ENCODE measurements at places on chromosomes 7 and 10.

- no peak for DNase-seq
Observed at GRCh38 chr10:123786896-123787295, 104.7 kb downstream of the CPXM2 start.

- no peak for DNase-seq
Observed at GRCh38 chr10:76649254-76649653, 988.4 kb downstream of the KCNMA1 start.

DNA sequence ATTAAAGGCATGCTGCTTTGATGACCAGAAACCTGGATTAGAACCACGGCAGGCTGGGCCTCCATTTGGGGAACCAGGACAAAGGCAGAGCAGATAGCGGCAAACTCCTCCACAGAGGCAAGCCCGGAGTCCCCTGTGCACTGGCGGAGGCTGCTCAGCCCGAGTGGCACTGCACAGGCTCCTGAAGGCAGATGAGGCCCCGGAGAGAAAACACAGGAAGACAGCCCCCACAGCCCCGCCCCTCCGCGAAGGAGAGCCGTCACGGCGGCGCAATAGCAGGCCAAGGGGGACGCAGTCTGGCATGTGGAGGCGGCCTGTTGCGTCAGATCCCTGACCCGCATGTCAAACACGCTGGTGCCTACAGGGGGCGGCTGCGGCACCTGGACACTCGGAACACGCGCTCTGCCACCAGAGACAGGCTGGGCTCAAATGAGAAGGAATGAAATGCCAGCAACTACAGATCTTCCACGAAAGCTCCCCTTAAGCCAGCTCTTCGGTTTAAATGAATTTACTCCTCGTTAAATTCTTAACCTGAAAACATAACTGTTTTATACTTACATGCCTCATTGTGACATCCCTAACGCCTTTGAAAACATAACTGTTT, 128.5 kb downstream of the MAD1L1 start:
- DNase-seq, result no peak

GRCh38 chr10:69901628-69902505, 100.2 kb downstream of the COL13A1 start:
- DNase-seq, result no peak

DNA sequence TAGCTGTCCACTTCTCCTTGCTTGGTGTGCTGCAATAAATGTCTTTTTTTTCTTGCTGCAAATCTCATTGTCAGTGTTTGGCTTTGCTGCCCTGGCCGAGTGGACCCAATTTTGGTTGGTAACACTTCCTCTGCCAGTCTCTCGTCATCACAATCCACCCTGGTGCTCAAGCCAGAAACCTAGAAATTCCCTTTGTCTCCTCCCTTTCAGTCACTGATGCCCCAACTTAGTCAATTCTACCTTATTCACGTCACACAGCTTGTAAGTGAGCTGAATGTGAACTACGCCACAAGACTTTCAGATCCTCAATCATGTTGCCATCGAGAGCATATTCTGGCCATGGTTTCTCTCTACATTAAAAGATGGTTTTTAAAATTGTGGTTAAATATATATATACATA, 13.0 kb upstream of the FRA10AC1 start:
- DNase-seq, result no peak

DNA sequence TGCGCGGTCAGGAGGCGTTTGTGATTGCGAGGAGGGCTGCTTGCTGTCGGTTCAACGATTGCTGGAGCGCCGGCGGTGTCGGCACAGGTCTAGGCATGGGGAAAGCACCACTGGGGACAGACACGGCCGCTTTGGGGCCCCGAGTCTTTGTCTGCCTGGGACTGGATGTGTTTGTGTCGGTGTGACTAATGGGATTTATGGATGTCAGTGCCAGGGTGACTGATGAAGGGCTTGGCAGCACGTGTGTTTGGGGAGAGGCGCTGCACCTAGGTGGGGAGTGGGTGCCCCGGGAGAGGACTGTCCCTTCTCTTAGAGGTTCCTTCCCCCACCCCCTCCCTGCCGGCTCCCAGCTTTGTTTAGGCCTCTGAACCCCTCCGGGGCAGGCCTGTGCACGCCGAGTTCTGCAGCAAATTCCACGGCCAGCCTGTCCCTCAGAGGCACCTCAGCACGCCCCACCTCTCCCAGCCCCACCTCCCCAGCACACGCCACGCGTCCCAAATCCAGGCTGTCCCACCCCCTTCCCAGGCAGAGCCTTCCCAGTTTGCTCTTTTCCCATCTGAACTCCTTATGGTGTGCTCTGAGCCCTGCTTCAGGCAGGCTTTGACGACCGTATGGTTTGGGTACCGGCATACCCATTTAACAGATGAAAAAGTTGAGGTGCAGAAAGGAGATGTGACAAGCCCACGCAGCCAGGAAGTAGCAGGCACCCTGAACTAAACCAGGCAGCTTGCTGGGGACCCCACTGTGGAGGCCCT, 6.4 kb upstream of the TNRC18 start:
- no peak for DNase-seq

- DNase-seq, result no peak
Observed at GRCh38 chr7:72159911-72160310, 252.2 kb downstream of the CALN1 start.

- no peak for DNase-seq
Observed at GRCh38 chr7:155803418-155804376, 8.6 kb downstream of the SHH start.

GRCh38 chr10:90314718-90315117, 543.1 kb downstream of the HTR7 start:
- DNase-seq, result no peak

DNA sequence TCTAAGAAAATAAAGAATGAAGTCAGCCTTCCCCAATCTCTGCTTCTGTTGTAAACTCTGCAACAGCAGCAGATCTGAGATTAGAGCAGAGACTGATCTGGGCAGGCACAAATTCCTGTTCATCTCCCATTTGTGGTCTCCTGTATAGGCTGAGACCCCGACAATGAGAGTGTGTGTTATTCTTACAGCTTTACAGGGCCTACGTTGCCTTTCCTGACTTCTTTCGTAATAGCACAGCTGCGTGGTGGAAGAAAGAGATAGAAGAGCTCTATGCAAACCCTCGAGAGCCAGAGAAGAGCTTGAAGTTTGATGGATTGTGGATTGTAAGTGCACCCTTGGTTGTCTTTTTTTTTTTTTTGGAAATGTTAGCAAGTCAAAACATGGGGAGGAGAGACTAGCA, 72.1 kb downstream of the PRSS58 start:
- DNase-seq, result no peak

DNA sequence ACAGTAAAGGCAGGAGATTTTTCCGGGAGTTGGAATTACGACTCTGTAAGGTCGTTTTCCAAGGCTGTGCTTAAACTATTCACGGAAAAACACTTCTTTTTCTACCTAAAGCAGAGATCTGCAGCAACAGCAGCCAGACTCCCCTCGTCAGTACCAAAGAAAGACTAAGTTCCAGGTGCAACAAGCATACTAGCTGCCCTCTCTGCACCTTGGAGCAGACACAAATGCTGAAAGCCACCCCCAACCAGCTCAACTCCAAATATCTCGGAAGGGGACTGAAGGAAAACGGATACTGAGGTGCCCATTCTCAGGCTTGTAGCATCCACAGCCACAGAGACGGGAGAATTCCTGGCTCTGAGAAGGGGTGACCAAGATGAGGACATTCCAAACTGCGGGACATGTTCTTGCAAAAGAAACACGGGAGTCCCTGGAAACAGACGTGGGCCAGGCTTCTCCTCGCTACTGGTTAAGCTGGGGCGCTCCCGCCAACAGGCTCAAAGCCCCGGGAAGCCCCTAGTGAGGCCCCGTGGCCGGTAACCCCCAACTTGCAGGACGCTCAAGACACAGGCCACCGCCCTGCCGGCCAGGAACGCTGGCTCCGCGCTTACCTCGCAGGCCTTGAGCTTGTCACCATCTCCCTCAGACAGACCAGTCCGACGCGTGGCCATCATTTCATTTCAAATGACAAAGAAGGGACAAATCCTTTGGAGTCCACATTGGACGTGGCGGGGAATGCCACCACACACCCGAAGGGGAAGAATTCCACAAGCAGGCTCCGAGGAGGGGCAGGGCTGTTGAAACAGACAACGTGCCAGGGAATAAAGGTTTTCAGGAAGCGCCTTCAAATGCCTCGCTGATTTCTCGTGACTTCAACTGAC, 2.2 kb downstream of the ARHGAP21 start:
- no peak for DNase-seq

DNA sequence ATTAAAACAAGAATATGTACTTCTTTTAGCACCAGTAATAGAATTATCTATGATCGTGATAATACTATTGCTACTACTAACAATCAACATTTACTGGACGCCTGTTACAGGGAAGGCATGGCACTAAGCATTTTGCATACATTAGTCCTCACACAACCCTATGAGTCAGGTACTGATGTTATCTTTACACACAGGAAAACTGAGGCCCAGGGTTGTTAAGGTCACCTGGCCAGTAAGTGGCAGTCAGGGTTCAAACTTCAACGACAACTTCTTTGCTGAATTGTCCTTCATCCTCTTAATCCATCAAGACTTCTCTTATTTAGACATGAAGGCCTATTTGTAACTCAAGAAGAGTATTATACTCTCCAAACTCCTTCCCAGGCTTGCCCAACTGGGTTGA, 41.9 kb upstream of the ACSL5 start:
- no peak for DNase-seq

- no peak for DNase-seq
Observed at GRCh38 chr7:73908123-73908611, 47.2 kb downstream of the TMEM270 start.

DNA sequence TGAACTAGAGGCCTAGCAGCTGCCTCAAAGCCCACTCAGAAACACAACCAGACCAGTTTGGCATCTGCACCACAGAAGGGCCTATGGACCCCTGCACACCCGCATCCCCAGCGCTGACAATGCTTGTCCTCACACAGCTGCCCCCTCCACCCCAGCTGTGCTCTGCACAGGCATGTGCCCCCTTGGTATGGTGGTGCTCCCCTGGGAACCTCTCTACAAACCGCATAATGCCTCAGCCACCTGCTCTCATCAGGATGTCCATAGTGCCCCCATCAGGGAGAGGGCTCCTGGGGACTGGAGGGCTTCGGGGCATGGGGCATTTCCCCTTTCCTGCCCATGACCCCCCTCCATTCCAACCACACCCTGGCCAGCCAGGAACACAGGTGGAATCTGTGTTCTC, 347.5 kb downstream of the GRID1 start:
- no peak for DNase-seq

DNA sequence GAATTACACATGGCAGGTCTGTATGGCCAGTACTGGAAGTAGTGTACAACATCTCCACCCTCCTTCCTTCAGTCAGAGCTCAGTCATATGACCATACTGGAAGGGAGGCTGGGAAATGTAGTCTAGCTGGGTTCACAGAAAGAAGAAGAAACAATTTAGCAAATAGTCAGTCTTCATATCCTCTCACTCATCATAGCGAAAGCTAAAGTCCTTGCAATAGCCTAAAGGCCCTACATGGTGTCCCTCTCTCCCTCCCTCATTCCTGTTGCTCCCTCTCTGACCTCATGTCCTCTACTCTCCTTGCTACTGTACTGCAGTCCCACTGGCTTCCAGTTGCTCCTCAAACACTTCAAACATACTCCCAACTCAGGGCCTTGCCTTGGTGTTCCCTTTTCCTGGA, 4.3 kb upstream of the CALU start:
- DNase-seq, result no peak

- DNase-seq, result no peak
Observed at GRCh38 chr10:32141018-32141807, 85.0 kb upstream of the KIF5B start.

DNA sequence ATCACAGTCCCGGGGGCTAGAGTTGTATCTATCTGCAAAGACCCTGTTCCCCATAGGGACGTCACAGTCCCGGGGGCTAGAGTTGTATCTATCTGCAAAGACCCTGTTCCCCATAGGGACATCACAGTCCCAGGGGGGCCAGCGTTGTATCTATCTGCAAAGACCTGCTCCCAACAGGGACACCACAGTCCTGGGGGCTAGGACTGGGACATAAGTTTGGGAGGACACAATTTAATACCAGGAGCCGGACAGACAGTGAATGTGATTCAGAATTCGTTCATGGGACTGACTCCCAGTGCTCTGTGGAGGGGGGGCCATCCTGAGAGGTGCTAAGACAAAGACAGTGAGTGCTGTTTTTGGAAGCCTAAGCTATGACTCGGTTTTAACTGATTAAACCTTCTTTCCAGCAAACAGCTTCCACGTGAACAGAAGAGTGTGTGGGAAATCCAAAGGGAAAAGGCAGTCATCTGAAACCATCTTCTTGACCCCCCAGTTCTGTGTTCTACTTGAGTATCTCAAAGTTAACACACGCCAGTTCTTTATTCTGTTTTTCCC, 153.0 kb downstream of the DIP2C start:
- DNase-seq, result no peak

- DNase-seq, result no peak
Observed at GRCh38 chr7:17940951-17941431, 697 bp upstream of the SNX13 start.

- DNase-seq, result no peak
Observed at GRCh38 chr7:48525736-48526732, 354.8 kb downstream of the ABCA13 start.

- DNase-seq, result no peak
Observed at GRCh38 chr10:3137958-3138726, 34.4 kb downstream of the PITRM1 start.

GRCh38 chr7:42913591-42913990, 1.7 kb upstream of the C7orf25 start:
- no peak for DNase-seq

DNA sequence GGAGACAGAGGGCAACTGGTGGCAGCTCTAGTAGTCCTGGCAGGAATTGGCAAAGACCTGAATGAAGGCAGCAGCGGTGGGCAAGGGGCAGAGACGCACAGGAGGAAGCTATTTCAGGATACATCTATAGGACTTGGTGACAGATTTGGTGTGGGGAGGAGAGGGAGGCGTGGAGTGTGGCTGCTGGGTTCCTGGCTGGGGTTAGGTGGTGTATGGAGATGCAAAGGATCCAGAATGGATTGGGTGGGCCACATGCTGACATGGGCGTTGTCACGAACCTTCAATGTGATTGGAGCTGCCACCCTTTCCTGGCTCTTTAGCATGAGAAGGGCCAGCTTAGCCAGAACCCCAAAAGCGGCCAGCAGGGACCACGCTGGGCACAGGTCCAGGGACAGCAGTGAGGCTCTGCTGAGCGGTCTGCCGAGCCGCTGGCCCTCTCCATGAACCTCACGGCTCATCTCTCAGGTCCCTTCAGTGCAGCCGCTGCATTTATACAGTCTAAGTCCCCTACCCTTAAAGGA, 10.2 kb upstream of the ADCY1 start:
- DNase-seq, result no peak

DNA sequence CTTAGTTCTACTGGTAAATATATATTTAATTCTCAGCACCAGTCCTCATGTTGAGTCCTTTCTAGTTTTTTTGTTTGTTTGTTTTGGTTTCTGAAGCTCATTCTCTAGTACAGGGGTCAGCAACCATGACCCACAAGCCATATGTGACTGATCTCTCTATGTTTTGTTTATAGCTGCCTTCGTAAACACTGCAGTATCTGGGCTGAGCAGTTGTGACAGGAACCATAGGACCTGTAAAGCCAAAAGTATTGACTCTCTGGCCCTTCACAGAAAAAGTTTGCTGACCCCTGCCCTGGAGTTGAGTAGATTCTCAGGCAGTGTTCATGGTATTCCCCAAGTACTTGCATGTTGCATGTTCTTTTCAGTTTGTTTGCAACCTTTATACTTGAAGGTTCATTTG, 20.8 kb downstream of the NET1 start:
- no peak for DNase-seq
